ENCODE measurements at places on chromosomes 11 and 22.

DNA sequence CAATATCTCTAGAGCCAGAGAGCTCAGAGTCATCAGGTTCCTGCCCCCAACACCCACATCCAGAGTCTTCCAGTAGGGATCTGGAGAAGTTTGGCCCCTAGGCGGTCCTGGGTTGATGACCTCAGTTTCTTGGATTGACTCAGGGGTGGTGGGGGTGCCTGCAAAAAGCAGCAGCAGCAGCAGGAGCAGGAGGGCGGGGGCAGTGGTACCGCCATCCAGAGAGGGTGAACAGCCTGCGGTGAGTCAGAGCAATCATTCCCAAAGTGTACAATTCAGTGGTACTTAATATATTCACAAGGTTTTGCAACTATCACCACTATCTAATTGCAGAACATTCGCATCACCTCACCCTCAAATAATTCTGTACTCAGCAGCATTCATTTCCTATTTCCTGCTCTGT lies 9.9 kb upstream of the SEC14L3 start:
- no peak for DNase-seq

DNA sequence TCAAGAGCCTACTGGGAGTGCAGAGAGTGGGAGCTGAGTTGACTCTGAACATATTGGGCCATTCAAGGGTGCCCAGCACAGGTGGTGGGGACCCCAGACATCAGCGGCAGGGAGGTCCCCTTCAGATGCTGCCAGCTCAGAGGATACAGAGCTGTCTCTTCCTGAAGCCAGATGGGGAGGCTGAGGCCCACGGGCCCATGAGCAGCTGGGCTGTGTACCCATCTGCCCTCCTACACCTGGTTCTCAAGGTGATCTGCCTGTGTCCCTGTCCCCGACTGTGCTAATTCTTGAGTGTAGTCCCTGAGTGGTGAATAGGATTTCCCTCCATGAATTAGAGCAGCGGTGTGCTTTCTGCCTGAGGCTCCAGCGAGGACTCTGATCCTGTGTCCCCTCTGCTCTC lies 76.3 kb downstream of the MICAL2 start:
- DNase-seq, result no peak

DNA sequence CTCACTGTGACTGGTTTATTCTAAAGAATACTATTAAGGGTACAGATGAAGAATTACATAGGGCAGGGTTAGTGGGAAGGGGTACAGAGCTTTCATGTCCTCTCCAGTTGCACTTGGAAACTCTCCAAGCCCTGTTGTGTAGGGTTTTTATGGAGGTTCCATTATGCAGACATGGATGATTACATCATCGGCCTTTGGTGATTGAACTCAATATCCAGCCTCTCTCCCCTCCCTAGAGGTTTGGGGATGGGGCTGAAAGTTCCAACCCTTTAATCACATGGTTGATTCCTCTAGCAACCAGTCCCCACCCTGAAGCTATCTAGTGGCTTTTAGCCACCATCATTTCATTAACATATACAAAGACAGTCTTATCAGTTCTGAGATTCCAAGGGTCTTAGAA lies 472.6 kb downstream of the BUD13 start:
- no peak for DNase-seq

- no peak for DNase-seq
These were observed 42.1 kb upstream of the CCDC34 start for GRCh38 chr11:27405134-27405533.

- DNase-seq, result no peak
These were observed 46.0 kb downstream of the RPL27A start for GRCh38 chr11:8728563-8728962.

DNA sequence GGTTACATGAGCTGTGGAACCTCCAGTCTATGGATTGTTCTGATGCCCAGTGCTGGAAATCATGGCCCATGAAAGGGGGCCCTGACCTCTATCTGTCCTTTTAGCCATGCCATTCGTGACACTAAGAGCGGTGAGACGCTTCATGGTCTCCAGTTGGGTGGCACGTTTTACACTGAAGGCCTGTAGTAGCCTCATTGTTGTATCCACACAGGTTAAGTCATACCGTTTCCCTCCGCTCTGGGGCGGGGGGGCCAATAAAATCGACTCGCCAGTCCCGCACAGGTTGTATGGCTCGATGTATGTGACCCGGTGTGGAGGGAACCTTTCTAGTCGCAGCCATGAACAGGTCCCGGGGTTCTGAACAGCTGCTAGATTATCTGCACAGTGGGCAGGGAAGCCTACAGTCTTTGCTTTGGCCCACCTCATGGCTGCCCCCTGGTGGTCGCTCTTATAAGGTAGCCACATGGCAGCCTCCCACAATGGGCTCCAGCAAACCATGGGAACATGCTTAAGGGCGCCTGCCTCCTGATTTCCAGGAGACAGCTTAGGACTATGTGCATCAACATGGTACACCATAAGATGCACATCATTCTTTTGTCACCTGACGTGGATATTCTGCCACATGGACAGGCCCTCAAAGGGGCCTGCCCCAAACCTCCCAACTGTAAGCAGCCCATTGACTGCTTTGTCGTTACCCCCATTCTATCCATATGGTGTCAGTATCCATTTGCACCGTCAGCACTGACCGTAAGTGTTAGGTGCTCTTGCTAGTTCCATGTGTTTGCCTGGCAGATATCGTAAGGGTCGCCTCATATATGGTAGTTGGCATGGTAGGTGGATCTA lies 19.7 kb upstream of the APOL3 start:
- DNase-seq, result peak; percentile 63

DNA sequence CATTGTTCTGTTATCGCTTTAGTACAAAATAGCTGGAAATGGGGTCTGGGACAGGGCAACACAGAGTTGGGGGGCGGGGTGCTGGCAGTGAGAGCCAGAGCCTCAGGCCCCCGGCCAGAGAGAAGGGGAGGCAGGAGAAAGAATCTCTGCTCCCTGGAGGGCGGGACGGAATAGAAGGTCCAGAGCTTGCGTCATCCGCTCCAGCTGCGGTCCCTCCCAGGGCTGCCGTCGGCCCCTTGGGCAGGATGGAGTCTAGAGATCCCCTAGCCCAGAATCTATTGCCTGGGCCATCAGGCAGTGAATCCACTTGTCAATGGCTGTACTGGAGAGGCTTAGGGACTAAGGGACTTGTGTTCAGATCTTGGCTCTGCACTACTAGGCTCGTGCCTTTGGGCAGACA lies 5.0 kb downstream of the TP53I11 start:
- no peak for DNase-seq

- no peak for DNase-seq
These were observed 205.6 kb downstream of the ADAMTS15 start for GRCh38 chr11:130653838-130654636.

GRCh38 chr11:44562845-44563460 lies 2.5 kb upstream of the CD82 start:
- no peak for DNase-seq

- DNase-seq, result no peak
These were observed 14.3 kb upstream of the EFCAB6 start for GRCh38 chr22:43826142-43827002.

GRCh38 chr11:45142241-45143055 lies 4.0 kb upstream of the PRDM11 start:
- DNase-seq, result no peak

DNA sequence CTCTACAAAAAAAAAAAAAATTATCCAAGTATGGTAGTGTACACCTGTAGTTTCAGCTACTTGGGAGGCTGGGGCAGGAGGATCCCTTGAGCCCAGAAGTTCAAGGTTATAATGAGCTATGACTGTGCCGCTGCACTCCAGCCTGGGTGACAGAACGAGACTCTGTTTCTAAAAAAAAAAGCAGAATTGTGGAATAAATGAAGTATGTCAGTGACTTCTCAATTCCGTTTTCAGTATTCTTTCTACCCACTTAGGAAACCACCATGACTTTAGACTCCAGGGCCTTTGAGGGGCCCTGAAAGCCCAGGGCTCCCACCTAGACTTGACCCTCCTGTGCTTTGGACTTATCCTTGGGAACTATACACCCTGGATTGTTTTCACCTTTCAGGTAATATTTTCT lies 6.5 kb upstream of the NUP160 start:
- DNase-seq, result no peak

GRCh38 chr11:129896062-129896461 lies 684 bp upstream of the NFRKB start:
- no peak for DNase-seq

GRCh38 chr22:30887453-30887852 lies 81.1 kb downstream of the MORC2 start:
- DNase-seq, result no peak

DNA sequence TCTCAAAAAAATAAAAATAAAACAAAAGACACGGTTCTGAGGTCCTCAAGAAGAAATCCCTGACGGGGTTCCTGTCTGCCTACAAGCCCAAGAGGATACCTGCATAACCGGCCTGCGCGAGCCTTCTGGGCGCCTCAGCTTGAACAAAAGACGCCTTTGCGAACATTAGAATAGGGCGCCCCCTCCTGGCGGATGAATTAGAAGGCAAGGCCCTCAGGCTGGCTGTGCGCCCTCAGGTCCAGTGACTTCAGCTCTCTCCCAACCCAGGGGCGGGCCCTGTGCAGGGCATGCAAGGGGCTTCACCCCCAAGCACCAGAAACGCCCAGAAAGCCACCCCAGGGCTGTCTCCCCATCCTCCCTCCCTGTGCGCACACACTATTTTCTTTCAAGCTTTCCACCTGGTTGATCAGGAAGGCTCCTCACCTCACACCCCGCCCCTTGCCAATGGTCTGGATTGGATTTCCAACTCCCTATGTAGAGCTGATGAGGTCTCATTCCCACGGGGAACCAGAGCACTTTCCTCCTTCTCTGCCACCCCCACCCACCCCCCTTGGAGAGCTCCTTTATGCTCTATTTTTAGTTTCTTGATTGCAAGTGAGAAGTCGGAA lies 273.3 kb downstream of the BUD13 start:
- peak; percentile 35 for DNase-seq

- DNase-seq, result no peak
These were observed 35.4 kb upstream of the AMOTL1 start for GRCh38 chr11:94732617-94733281.

DNA sequence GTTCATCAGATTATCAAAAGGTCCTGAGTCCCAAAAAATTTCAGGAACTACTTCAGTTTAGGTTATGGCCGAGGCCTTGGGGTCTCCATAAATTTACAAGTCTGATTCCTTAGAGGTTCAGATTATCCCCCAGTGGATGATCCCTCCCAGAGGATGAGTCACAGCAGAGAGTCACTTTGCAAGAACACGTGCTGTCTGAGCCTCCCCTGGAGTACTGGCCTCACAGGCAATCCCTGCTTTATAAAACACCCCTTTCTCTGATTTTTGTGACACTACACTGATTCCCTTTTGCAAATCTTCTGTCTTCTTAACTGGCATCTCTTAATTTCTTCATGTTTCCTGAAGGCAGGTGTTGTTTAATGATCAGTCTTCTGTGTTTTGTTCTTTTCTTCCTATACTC lies 45.3 kb downstream of the CCDC34 start:
- DNase-seq, result no peak

GRCh38 chr11:101915791-101916291 lies 481 bp downstream of the ANGPTL5 start:
- DNase-seq, result no peak

- no peak for DNase-seq
These were observed 71.5 kb downstream of the BRD1 start for GRCh38 chr22:49756201-49756600.

GRCh38 chr11:126147208-126148111 lies 64.0 kb downstream of the RPUSD4 start:
- no peak for DNase-seq

DNA sequence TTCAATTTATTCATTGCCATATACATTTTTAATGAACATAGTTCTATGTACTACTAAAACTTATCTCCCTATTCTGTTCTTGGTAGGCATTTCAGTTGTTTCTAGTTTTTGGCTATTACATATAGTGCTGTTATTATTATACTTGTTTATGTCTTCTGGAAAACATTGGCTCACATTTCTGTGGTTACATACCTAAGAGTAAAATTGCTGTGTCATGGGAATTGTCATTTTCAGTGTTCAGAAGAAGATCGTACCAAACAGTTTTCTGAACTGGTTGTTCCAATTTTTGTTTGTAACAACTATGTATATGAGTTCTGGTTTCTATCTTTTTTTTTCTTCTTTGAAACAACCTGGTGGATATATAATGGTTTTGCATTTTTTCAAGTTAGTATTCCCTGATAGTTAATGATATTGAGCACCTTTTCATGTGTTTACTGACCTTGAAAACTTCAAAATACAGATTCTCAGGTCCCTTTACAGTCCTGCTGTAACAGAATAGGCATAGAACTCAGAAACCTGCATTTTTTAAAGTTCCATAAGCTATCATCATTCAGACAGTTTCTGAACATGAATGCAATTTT lies 230.7 kb downstream of the JRKL start:
- DNase-seq, result no peak

DNA sequence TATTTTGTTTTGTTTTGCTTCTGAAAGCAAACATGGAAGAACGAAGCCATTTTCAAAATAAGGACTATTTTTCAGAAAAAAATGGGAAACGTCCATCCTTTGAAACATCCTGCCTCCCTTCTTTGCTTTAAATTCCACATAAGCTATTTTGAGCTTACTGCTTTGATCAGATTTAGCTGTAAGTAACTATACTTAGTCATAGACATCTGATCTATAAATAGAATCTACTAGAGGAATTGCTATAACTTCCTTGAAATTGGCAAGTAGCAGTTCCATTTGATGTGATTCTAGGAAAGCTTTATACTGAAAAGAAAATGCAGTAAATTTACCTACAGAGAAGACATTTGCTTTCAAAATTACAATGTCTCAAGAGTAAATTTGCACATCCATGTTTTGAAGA lies 305.8 kb downstream of the TTC28 start:
- DNase-seq, result no peak

- DNase-seq, result no peak
These were observed 31.7 kb upstream of the ABCC8 start for GRCh38 chr11:17508306-17508705.

DNA sequence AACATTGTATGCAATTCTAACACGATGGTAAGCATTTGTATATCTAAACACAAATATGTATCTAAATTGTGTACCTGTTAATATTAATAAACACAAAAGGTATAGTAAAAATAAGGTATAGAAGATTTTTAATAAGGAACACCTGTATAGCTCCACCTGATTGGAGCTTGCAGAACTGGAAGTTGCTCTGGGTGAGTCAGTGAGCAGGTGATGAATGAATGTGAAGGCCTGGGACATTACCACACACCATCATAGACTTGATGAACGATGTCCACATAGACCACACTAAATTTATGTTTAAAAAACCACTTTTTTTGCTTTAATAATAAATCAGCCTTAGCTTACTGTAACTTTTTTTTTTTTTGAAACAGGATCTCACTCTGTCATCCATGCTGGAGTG lies 97.6 kb upstream of the CLMP start:
- DNase-seq, result no peak
